G401 (cell line): ENCODE measurements at places on chromosomes 2 and 18.

DNA sequence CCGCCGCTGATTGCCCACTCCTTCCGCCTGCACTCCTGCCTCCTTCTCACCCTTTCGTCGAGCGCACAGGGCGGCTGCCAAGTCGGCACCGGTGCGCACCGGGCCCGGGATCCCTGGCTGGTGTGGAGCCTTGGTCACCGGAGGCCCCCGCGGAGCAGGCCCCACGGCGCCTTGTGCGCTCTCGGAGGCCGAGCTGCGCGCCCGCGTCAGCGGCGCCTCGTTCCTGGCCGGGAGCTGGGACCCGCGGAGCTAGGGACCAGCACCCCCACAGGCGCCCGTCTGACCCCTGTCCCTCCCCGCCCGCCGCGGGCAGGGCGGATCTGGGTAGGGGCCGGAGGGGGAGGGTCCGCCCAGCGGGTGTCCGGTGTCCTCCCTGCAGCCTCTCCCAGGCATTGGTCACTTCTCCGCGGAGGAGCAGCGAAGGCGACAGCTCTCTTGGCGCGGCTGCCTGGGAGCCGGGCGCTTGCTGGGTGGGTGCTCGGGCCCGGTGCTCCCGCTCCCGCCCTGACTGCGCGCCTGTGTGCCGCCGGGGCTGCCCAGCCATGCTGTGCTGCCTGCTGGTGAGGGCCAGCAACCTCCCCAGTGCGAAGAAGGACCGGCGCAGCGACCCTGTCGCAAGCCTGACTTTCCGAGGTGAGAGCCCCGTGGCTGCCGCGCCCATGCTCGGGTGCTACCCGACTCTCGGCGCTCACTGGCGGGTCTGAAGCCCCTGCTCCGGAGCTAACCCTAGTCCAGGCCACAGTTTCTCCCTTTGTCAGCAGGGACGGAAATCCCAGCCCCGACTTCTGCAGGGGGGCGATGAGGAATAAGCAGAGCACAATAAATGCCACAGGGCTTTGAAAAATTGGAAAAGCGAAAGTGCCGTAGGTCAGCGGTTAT is 13.2 kb downstream of the DYSF start:
- DNase-seq = no peak

- peak; percentile 67 for DNase-seq
Observed at GRCh38 chr18:596288-596881, 403 bp upstream of the CLUL1 start.

DNA sequence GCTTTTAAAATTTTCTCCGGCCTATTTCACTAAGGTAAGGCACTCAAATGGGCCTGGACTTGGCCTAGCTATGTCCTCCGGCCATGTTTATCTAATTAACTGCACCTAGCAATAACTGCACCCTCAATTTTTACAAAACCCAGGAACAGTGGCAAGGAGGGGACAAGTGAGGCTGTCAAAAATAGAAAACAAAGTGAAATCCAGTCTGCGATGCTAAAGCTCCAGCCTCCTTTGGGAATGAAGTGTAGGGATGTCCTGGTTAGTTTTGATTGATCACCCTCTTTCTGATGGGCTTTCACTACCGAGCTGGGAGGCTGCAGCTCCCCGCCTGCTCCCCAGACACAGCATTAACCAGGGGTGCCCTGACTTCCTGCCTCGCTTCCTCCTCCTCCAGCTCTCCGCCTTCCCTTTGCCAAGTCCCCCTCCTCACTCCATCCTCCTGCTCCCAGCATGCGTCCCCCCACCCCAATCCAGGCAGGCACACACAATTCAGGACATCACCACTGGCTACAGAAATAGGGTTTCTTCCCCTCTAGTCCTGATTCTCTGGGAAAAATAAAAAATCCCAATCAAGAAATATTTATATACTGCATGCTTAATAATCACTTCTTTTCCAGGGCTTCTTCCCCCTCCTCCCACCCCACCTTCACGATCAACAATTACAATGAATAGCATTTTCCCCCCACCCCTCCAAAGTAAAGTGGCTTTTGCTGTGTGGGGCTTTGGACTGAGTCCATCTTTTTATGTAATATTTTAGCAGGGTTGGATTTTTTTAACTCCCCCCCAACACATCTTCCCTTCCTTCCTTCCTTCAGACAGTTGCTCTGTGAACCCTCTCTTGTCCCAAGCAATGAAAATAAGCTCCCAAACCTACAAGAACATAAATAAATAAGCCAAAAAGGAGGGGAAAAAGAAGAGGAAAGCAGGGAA is 3.3 kb upstream of the POU3F3 start:
- DNase-seq = peak; percentile 25

GRCh38 chr2:136117391-136117841 is 533 bp downstream of the CXCR4 start:
- DNase-seq = no peak

DNA sequence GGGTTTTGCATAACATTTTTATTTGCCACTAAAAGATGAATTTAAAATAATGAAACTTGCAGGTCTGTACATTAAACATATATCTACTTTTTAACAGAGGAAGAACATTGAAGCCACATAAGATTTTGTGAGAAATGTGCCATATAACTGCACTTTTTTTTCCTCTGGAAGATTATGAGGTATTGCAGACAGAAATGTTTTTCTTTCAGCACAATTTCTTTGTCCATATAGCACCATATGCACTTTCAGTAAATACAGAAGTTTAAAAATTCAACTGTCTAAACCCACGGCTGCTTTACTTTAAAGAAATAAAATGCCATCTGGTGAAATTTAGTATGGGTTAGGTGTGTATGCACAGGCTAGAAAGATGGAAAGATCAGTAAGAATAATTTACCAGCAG is 470 bp upstream of the FAP start:
- DNase-seq = no peak

GRCh38 chr2:71891155-71891554 is 256.5 kb downstream of the CYP26B1 start:
- DNase-seq = no peak

DNA sequence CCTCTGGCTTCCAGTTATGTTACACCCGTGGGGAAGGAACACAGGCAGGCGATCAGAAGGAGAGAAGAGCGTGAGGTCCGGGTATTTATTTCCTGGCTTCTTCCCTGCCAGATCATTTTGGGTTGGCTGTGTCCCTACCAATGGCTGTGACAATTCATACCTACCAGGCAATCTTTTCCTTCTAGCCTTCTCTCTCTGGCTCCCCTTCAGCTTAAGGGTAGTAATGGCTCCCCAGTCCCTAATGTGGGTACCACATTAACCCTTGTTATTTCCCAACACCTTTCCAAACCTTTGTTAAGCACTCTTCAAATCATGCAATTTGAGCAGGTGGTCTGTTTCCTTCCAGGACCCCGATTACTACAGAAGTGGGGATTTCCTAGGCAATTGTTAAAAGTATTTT is 78.8 kb upstream of the LYPD6B start:
- peak; percentile 30 for DNase-seq

DNA sequence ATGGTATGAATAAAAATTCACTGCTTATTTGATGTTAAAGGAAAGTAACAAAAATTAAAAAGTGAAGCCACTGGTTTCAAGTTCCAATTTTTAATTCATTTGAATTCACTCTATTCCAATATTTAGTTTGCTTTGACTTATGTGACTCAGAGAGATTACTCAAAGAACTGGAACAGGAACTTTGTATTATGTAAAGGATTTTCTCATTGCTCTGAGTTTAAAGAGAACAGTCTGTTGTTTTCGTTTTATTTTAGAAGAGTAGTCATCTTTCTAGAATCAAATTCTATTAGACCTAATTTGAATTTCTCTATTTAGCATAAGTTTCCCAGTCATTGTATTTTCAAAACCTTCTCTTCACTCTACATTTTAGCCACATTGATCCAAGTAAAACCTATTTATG is 300.1 kb upstream of the SLC8A1 start:
- DNase-seq = no peak

DNA sequence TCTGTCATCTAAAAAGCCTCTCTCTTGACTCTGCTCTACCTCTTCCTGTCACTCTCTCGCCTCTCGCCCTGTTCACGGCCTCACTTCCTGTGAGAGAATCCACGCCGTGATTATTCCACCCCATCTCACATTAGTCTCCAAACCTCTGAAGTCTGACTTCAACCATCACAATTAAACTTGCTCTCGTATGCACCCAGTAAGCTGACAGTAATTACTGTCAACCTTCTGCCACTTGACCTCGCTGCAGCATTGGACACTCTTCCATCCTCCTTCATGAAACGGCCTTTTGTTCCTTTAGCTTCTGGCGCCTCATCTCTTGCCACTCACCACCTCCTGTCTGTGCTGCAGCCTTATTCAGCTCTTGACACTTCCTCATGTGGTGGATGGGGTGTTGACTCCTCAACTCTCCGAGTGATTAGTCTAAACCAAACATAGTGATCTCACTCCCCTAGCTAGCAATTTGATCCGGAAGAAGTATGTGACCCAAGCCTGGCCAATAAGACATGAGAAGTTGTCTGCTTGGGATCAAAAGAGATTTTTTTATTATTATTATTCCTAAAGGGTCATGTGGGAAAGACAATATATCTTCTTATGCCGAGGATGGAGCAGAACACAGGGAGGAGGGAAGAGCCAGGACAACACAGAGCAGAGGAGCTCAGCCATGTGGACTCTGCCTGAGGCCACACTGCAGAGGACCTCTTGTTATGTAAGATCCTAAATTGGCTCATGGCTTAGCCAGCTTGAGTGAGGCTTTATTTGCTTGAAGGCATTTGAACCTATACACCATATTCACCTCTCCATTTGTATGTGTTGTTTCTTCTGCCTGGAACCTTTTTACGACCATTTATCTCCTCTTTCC is 38.4 kb upstream of the MYO1B start:
- no peak for DNase-seq

DNA sequence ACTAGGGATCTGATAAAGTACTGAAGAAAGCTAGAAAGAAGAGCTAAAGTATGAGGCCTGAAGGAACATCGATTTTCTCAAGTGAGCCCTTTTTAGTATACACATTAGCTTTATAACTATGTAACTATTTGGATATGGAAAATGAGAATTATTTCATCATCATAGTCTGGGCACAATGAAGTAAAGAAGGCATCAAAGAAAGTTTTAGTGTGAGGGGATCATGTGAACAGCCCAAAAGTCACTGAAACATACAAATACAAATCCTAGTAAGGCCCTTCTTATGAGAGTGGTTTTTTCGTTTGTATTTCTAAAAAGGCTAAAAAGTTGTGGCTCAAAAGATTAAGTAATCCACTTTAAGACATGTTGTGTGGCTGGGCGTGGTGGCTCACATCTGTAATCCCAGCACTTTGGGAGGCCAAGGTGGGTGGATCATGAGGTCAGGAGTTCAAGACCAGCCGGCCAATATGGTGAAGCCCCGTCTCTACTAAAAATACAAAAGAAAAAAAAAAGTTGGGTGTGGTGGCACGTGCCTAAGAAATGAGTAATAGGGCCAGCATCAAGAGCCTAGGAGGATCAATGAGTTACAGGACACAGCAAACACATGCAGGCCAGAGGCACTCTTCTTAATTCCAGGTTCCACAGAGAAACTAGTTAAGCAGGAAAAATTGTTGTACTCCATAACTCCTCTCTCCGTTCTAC is 61.9 kb downstream of the PUM2 start:
- DNase-seq = no peak

- DNase-seq = no peak
Observed at GRCh38 chr2:230050136-230050535, 18.6 kb downstream of the SLC16A14 start.

DNA sequence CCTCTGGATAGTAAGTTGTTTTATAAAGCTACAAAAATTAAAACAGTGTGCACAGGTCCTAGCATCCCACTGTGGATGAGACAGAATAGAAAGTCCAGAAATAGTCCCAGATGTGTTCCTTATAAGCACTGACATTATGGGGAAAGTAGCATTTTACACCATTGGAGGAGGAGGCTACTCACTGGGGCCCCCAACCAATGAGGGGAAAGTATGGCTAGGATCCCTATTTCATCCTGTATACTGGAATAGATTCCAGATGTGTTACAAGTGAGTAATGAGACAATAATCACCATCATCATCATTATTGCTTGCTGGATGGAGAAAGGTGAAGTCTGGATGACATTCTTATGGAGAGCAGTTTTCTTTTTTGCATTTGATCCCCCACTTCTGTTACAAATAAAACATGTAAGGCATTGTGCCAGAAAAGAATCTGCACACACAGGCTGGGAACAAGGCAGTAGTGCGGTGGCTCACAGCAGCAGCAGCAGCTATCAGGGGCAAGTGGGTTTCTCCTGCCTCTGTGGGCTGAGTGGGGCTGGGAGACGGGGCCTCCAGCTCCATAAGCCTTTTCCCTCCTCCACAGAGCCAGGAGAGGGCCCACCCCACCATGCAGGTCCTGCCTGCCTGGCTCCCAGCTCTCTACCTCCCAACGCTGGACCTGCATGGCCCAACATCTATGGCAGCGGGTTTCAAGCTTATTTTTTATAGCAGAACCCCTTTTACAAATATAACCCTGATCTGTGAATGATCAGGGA is 5.0 kb downstream of the ARID5A start:
- no peak for DNase-seq

GRCh38 chr2:190415794-190416775 is 7.9 kb downstream of the MFSD6 start:
- peak; percentile 27 for DNase-seq

- DNase-seq = no peak
Observed at GRCh38 chr2:76478266-76479035, 767.7 kb upstream of the GCFC2 start.

DNA sequence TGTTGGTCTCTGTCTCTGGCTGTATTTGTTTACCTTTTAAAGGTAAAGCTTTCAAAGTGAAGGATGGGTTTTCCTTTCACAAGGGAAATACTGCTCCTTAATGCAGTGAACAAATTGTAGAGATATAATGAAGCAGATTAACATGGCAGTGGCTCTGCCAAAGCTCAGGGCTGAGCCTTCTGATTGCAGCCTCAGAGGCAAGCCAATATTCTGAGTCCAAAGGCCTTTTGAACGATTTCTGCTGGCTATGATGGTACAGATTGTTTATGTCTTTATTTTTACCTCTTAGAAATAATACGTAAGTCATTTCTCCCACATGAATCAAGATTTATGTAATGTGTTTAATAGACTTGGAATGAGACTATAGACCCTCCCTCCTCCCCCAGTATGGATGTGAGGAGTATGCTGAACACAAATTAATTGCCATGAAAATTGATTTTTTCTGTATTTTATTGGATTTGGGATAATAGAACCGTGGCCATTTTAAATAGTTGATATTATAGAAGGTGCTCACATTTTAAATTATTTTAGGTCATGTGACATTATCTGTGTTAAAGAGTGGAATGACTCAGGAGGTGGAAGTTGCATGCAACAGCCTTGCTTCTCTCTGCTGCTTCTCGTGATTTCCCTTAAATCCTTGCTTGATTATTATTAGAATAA is 772 bp downstream of the SCN2A start:
- peak; percentile 79 for DNase-seq

DNA sequence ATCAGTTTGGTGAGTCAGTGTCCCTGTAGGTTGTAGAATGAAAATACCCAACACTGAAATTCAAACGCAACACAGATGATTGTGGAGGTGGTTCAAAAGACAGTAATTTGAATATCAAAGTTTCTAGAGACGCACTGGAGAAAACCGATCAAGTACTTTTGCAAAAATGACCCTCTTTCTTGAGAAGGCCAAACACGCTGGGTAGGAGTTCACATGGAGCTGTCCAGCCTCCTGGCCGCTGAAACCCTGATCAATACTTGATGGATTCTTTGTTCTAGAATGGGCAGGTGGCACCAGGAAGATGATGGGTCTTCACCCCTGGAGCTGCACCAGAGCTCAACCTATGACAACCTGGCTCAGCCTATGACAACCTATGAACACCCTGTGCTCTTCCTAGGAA is 39.7 kb upstream of the UBE2F start:
- DNase-seq = no peak

GRCh38 chr2:100106460-100106859 is 35.9 kb downstream of the AFF3 start:
- peak; percentile 6 for DNase-seq

- DNase-seq = no peak
Observed at GRCh38 chr2:111049792-111050640, 70.7 kb upstream of the BCL2L11 start.
